ENCODE measurements at places on chromosomes 13 and 19.

DNA sequence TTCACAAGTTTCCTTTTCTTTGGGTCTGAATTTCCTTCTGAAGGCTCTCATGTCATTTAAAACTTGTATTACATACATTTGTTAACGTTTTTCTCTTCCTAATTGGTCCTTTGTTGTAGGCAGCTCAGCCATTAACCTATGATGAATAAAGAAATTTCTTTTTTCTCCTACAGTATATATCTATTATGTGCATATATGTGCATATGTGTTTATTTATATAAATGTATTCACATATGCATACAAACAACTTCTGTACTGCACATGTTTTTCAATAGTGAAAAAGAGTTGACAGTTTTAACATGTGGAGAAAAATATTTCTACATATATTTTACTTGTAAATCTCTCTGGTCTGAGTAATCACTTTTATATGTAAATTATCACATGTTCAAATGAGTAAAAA is 1674.9 kb upstream of the PCDH20 start:
- no peak for DNase-seq

- DNase-seq = no peak
Measured at GRCh38 chr19:18898607-18899408, 2.9 kb upstream of the CERS1 start.

DNA sequence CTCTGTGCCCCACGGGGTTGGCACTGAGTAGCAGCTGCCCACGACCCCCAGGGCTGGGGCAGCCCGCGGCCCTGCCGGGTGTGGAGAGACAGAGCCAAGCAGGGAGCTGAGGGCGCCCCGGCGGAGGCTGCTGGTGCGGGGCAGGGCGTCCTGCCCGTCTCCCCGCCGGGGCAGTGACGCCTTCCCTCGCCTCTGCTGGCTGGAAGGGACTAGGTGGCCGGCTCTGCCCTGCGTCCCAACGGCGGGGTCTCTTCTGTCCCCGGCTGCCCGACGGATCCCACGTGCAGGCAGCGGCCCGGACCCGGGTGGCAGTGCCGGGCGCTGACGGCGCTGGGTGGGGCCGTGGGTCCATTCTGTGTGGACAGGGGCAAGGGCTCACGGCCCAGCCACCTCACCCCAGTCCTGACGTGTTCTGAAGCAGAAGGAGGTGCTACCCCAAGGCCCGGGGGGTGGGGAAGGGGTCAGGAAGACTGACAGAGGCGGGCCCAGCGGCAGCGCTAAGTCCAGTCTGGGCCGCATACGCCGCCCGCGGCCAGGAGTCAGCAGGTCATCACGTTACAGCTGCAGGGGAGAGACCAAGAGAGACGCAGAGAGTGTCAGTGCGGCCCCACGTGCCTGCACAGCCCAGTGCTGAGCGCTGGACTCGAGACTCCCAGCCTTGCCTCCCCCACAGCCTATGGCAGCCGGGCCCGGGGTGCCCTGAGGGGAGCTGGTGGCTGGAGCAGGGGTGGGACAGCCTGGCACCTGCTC is 15.1 kb upstream of the PLPP2 start:
- DNase-seq = no peak

- peak; percentile 32 for DNase-seq
Measured at GRCh38 chr19:55253842-55254624, 4.8 kb downstream of the PPP6R1 start.

DNA sequence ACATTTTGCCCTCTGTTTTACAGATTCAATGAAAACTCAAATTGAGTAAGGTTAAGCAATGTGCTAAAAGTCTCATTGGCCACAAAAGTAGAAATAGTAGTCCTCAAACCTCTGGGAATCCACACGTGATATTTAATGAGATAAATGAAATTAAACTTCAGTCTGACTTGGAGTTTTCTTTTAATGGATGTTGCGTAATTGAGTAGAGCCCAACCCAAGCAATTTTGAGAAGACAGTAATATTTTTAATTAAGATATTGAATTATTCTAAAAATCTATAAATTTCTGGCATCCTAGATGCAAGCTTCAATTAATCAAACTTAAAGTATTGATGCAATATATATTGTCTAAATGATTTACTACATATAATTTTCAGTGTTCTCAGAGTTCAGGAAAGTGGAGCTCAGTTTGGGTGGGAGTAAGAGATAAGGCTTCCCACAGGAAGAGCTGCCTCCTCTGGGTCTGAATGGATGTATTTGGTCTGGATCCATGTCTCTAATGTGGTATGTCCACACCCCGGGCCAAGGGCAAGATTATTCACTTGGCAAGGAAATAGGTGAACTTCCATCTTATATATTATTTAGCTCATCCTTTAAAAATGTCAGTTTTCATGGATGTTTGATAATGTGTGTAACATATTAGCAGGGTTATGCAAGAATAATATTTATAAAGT is 6.9 kb downstream of the MBNL2 start:
- no peak for DNase-seq

DNA sequence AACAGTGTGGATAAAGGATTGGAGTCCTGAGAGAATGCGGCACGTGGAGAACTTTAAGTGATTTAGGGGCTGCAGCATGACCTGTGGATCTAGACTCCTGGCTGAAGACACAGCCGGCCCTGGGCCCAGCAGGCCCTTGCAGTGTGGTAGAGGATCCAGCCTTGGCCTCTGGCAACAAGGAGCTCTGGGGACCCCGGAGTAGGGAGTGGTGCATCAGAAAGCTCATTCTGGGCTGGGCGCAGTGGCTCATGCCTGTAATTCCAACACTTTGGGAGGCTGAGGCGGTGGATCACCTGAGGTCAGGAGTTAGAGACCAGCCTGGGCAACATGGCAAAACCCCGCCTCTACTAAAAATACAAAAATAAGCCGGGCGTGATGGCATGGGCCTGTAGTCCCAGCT is 76.0 kb downstream of the CHST8 start:
- DNase-seq = no peak

- no peak for DNase-seq
Measured at GRCh38 chr13:80972857-80973478, 632.0 kb upstream of the SPRY2 start.

- no peak for DNase-seq
Measured at GRCh38 chr13:43473437-43473836, 313.3 kb downstream of the ENOX1 start.

DNA sequence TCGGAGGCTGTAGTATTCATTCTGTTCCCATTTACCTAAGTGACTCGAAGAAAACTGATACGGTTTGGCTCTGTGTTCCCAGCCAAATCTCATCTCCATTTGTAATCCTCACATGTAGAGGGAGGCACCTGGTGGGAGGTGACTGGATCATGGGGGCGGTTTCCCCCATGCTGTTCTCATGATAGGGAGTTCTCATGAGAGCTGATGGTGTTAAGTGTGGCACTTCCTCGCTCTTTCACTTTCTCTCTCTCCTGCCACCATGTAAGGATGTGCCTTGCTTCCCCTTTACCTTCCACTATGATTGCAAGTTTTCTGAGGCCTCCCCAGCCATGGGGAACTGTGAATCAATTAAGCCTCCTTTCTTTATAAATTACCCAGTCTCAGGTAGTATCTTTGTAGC is 23.5 kb downstream of the SLAIN1 start:
- no peak for DNase-seq

DNA sequence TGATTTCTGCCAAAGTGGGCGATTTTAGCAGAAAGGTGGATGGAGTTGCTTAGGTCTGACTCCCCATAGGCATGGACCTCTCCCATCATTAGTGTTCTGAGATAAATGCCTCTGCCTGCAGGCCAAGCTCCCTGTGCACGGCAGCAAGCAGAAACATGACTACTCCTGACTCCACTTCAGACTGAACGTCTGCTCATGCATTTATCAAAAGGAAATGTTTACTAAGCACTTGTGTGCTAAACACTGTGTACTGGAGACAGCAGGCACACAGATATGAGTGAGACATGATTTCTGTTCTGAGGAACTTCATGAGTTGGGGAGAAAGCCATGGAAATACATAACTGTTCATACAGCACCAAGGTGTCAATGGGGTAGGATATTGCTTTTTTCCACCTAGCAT is 149.6 kb downstream of the MIPEP start:
- no peak for DNase-seq

- no peak for DNase-seq
Measured at GRCh38 chr13:36362914-36363313, 16.7 kb upstream of the SPART start.

GRCh38 chr13:30982506-30982905 is 50.0 kb downstream of the TEX26 start:
- DNase-seq = no peak

DNA sequence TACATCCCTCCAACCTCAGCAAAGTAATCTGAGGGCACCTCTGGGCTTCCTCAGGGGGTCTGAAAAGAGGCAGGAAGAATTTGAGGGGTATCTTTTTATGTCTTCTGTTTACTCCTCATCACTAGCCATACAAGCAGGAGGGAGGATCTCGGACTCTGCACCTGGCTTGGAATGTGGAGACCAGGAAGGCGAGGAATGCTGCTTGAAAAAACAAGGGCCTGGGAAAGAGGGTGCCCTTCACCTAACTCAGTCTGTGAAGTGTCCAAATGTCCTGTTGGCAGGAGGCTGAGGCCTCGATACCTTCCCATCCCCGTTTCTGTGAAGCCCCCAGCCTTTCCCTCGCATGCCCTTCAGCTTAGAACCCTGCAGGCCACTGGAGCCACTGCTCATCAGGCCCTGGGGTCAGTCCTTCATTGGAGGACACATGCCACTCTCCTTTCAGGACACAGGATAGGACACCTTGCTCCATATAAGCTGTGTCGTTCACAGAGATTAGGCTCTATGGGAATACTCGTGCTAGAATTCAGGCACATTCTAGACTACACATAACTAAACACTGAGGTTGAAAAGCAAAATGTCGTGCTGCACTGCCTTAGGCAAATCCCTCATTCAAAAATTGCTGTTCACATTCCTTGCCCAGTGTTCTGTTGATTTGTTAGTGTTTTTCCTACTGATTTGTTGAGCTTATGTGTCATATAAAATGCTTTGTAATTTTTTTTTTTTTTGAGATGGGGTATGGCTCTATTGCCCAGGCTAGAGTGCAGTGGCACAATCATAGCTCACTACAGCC is 49.7 kb downstream of the ESD start:
- DNase-seq = no peak

GRCh38 chr19:54160182-54160811 is 776 bp upstream of the LENG1 start:
- no peak for DNase-seq

DNA sequence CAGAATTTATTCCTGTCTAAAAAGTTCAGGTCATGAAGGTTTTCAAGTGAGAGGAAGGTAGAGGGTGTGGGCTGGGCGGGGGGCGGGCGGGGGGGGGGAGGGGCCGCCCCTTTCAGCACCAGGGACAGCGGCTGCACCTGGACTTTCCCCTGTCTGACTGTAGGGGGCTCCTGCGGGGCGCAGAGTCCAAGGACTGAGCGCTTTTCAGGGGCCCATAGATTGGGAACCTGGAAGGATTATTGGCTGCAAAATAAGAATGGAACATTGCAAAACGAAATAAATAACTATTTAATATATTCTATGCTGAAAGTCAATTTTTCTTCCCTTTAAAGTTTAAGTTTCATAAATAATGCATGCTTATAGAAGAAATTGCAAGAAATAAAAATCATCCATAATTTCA is 8.9 kb upstream of the CYP4F3 start:
- no peak for DNase-seq

GRCh38 chr13:40101708-40102359 is 446.4 kb downstream of the COG6 start:
- DNase-seq = no peak

GRCh38 chr19:28153123-28153522 is 1059.8 kb downstream of the UQCRFS1 start:
- DNase-seq = no peak

GRCh38 chr13:40170091-40170490 is 496.4 kb downstream of the FOXO1 start:
- no peak for DNase-seq

DNA sequence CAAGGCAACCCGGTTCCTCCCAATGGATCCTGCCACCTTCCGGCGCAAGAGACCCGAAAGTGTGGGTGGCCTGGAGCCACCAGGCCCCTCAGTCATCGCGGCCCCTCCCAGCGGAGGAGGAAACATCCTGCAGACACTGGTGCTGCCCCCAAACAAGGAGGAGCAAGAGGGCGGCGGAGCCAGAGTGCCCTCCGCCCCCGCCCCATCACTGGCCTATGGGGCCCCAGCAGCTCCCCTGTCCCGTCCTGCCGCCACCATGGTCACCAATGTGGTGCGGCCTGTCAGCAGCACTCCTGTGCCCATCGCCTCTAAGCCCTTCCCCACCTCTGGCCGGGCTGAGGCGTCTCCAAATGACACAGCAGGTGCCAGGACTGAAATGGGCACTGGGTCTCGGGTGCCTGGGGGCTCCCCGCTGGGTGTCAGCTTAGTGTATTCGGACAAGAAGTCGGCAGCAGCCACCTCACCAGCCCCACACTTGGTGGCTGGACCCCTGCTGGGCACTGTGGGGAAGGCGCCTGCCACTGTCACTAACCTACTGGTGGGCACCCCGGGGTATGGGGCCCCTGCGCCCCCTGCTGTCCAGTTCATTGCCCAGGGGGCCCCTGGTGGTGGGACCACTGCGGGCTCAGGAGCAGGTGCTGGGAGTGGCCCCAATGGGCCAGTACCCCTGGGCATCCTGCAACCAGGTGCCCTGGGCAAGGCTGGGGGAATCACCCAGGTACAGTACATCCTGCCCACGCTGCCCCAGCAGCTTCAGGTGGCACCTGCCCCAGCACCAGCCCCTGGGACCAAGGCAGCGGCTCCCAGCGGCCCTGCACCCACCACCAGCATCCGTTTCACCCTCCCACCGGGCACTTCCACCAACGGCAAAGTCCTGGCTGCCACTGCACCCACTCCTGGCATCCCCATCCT is 11.2 kb upstream of the PRR19 start:
- no peak for DNase-seq

DNA sequence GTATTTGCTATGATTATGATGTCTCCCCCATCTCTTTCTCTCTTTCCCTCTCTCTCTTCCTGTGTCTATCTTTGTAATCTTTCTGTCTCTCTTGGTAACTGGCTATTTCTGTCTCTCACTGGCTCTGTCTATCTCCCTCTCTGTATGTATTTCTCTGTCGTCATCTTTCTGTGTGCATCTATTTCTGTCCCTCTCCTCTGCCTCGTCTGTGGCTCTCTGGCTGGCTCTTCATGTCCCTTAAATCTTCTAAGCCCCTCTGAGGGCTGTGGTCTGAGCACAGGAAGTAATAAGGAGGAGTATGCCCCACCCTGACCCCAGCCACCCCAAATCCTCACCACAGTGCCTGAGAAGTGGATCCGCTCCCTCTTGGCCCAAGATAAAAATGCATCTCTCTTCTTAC is 104.4 kb downstream of the DNAJC15 start:
- DNase-seq = no peak

- no peak for DNase-seq
Measured at GRCh38 chr19:378706-379105, 30.2 kb downstream of the C2CD4C start.

DNA sequence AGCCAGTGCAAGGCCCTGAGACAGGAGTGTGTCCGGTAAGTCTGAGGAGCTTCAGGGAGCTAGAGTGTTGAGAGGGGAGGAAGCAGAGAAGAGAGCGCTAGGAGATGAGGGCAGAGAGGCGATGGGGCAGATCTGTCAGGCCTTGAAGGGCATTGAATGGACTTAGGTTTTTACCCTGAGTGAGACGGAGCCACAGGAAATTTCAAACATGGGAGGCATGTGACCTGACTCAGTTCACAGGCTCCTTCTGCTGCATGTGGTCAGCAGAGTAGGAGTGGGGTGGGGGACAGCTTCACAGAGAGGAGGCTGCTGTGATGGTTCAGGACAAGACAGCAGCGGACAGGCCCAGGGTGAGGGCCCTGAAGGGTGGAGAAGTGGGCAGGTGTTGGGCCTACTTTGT is 2.5 kb upstream of the FAM98C start:
- no peak for DNase-seq

All from stimulated activated CD4-positive, alpha-beta T cell treated with anti-CD3 and anti-CD28 coated beads, TNF-alpha, amount 100 ng/mL, for 4 hours (primary cell).